ENCODE measurements at places on chromosomes 2 and 18.

- no peak for DNase-seq
Measured at GRCh38 chr2:8584174-8585066, 97.4 kb upstream of the ID2 start.

DNA sequence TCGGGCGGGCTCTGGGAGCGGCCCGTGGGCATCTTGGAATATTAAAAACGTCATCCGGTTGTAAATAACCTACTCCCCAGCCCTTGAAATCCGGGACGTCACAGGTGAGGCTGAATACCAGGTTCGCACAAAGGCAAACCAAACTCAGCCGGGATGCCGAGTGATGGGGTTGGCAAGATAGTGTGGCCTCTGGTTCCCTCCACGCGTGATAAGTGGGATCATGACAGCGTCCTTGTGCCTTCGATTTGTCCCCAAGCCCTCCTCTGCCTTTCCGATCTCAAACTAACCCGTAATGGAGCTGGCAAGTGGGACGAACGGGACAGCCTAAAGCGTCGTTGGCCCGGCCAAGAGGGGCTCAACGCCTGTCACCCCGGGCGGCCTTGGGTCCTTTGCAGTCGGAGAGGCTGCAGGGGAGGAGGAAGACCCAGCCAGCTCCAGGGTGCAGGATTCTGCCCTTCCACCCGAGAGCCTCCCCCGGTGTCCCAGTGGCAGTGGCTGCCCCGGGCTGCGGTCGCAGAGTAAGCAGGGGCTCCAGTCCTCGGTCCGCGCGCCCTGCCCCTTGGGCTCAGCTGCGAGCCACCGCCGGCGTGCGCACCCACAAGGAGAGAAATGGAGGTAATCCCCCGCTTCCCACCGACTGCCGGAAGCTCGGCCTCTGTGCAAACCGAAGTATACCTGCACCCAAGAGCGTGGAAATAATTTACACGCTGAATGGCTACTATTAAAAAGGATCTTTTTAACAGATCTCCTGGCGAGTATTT is 13.4 kb upstream of the PAX3 start:
- no peak for DNase-seq

DNA sequence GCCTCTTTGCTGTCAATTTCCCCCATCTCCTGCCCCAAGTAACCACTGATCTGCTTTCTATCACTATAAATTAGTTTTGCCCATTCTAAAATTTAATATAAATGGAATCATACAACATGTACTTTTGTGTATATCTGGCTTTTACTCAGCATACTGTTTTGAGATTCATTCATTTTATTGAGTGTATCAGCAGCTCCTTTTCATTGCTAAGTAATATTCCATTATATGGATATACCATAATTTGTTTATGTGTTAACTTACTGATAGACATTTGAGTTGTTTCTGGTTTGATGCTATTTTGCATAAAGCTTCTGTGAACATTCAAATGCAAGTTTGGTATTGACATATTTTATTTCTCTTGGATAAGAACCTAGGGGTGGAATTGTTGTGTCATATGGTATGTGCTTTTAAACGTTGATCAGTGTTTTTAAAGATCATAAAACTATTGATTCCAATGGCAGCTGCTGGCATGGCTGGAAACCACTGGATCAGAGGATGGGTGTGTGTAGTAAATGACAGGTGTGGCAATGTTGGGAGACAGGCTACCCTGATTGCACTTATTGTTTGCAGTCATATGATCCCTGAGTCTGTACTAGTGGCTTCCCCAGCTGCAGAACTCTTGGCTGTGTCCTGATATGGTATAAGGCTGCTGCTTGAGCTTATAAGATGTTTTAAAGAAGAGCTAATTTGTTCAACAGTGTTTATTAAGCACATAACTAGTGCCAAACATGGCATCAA is 75.3 kb downstream of the CYP1B1 start:
- no peak for DNase-seq

- DNase-seq, result no peak
Measured at GRCh38 chr18:61926532-61926931, 33.7 kb upstream of the RNF152 start.

DNA sequence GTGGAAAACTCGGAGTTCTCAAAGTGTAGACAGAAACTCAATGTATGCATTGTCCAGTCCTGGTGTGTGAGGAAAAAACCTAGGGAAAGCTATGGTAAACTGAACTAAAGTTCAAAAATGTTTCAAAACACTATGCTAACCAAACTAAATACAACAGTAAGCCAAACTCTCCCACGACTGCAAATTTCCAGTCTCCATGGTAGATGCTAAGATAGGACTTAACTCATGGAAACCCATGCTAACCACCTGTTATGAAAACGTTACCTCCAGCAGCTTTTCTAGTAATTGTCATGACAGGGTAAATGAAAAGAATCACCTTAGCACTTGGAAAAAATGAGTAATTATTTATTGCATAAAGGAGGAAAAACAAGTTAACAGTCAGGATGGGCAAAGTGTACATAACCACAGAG is 135.7 kb upstream of the EPC2 start:
- DNase-seq, result no peak

DNA sequence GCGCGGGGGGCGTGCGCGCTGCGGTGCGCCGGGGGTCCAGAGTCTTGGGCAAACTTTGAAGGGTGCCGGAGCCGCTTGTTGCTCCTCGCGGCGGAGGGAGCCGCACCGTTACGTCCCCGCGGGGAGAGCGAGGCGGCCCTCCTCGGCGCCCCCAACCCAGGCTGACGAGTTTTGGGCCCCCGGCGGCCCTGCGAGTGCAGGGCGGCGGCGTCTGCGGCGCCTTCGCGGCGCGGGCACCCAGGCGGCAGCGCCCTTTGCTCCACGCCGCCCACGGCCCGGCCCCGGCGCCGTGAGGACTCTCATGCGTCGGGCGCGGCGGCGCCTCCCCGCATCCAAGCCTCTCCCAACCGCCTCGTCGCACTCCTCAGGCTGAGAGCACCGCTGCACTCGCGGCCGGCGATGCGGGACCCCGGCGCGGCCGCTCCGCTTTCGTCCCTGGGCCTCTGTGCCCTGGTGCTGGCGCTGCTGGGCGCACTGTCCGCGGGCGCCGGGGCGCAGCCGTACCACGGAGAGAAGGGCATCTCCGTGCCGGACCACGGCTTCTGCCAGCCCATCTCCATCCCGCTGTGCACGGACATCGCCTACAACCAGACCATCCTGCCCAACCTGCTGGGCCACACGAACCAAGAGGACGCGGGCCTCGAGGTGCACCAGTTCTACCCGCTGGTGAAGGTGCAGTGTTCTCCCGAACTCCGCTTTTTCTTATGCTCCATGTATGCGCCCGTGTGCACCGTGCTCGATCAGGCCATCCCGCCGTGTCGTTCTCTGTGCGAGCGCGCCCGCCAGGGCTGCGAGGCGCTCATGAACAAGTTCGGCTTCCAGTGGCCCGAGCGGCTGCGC is 814 bp downstream of the FZD7 start:
- no peak for DNase-seq

DNA sequence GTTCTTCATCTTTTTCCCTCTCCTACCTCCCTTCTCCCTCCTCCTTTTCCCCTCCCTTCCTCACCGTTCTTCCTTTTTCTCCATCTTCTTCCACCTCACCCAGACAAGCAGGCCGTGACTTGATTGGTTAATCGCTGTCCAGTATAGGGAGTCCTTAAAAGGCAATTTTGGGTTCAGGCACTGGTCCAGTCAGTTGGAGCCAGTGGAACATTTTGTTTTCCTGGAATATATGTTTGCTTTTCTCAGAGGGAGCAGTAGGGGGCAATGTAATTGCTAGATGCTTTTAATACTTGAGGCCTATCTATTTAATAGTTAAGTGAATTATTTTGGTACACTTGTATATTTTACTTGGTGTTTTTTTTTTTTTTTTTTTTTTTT is 15.0 kb downstream of the ELAC1 start:
- no peak for DNase-seq

- no peak for DNase-seq
Measured at GRCh38 chr2:233005096-233005495, 8.0 kb downstream of the NGEF start.

Measured in iPS DF 19.7 (cell line).